Hypothalamus (tissue), 51 donors: ENCODE measurements at places on chromosomes 5 and 9.

DNA sequence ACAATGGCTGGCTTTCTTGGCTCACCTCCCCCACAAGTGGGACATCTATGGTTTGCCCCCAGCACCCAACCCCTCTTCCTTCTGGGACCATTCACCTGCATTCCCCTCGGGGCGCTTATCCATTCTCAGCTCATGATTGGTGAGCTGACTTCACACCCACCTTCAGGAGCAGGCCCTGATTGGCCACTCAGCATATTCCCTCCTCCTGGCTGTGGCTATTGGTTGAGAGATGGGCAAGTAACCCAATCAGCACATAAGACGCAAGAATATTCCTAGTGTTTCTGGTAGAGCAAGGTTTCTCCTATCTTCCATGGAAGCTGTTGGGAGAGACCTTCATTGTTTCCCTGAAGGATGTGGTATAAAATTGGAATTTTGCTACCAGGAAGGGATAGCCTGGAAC lies 22.7 kb upstream of the UNC5A start:
- DNase-seq: no peak

- DNase-seq: no peak
Measured at GRCh38 chr9:127983847-127984289, 3.1 kb upstream of the EEIG1 start.

GRCh38 chr5:101932599-101932998 lies 363.5 kb downstream of the SLCO4C1 start:
- no peak for DNase-seq

GRCh38 chr5:77305956-77306355 lies 95.5 kb downstream of the PDE8B start:
- no peak for DNase-seq

- DNase-seq: no peak
Measured at GRCh38 chr5:95652849-95653248, 6.3 kb downstream of the RFESD start.

- DNase-seq: no peak
Measured at GRCh38 chr5:154371687-154372086, 74.1 kb upstream of the SAP30L start.

- DNase-seq: no peak
Measured at GRCh38 chr5:60297658-60298057, 402.3 kb downstream of the DEPDC1B start.

GRCh38 chr5:180343110-180343830 lies 9.9 kb downstream of the GFPT2 start:
- DNase-seq: no peak

DNA sequence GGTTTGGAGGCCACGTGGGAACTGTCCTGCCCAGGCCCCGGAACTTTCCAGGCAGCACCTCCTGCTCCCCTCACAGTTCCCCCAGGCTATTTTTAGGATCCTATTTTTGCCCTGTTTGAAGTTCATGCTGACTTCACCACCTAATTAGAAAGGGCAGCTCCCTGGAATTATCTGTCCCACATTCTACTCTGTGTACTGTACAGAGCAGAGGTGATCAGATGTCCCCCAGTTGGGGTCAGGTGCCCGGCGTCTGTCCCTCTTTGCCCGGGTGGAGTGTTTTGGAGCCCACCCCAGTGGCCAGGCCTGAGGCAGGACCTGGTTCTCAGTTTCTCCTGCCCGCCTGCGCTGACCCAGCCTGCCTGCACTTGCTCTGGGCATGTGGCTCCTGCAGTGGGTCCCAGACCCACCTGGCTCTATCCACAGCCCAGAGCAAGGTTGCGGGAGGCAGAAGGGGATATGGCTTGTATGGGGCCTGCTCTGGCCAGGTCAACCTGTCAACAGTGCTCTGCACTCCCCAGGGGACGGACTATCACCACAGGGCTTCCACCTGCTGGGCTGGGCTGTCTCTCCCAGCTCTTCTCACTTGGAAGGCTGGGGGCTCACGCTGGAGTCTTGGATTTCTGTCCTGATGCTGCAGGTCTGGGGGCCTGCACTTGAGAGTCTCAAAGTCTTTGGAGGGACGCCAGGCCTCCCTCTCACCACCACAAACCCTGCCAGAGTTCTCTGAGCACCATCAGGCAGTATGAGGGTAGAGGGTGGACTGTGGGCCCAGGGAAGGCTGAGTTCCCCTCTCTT lies 268.3 kb downstream of the GADD45G start:
- DNase-seq: no peak

DNA sequence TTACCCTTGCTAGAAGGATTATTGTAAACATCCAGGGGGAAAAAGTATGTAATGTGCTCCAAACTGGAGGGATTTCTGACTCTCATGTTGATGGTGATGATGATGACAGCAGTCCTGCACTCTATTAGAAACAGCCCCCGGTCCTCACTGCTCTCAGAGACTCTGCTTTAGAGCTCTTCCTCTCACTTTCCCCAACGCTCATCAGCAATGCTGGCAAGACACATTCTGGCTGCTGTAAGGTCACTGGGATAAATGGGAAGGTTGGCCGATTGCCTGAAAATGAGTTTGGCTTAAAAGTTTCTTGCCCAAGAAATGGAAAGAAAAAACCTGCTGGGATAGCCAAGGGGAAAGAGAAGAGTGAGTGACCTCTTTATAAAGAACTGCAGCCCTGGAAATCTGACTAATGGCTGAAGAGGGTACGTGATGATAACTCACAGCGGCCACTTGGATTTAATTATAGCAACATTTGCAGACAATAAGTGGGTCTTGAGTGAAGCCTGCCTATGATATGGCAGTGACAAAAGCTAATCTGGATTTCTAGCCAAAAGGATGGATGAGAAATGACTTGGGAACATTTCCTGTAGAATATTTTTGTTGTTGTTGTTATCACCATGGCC lies 235.8 kb downstream of the TMEM38B start:
- DNase-seq: no peak

- no peak for DNase-seq
Measured at GRCh38 chr5:143215690-143216089, 187.8 kb downstream of the NR3C1 start.

DNA sequence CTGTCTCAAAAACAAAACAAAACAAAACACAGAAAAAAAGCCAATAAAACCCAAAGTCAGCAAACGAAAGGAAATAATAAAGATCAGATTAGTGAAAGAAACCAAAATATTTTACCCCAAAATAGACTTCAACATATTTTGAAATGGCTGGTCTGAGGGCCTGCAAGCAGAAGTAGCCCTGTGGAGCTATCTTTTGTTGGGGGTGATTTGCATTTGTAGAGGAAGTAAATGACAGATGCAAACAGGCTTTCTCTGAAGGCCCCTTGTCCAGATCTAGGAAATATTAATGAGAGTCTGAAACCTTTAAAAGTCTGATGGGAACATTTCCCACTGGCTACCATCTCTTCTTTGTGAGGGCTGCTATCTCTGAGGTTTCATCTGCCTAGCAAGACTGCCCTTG lies 74.0 kb downstream of the GCNT4 start:
- DNase-seq: no peak

GRCh38 chr5:72234265-72234700 lies 85.8 kb downstream of the MRPS27 start:
- DNase-seq: no peak

DNA sequence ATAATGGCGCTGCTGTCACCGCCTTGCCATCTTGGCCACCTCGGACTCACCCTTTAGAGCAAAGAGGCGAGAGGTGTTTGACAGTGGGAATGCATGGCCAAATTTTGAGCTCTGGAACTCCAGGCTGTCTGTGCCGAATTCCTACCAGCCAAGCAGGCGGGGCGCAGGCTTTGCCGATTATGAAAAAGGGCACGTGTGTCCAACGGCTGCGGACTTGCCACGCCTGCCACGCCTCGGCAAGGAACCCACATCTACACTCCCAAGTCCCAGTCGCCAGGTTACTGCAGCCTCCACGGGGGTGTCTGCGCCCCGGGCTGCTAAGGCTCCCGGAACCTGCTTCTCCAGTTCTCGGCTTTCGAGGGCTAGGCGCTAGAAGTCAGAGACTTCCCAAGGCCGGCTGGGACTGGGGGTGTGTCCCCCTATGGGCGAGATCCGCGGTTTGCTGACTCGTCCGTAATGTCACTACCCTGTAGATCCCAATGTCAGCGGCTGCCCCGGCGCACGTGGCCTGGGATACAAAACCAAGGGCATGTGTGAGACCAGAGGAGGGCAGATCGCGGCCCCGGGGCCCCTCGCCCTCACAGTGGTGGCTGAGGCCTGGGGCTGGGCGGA lies 2.8 kb downstream of the NPR3 start:
- no peak for DNase-seq

DNA sequence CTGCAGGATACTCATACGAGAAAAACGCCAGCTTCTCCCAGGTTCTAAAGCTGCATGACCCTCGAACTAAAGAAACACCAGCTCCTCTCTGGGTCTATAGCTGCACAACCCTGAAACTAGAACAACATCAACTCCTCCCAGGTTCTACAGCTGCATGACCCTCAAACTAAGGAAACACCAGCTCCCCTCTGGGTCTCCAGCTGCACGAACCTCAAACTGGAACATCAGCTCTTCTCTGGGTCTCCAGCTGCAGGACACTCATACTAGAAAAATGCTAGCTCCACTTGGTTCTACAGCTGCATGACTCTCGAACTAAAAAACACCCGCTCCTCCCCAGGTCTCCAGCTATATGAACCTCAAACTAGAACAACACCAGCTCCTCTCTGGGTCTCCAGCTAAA lies 811.1 kb downstream of the CDH9 start:
- DNase-seq: no peak

DNA sequence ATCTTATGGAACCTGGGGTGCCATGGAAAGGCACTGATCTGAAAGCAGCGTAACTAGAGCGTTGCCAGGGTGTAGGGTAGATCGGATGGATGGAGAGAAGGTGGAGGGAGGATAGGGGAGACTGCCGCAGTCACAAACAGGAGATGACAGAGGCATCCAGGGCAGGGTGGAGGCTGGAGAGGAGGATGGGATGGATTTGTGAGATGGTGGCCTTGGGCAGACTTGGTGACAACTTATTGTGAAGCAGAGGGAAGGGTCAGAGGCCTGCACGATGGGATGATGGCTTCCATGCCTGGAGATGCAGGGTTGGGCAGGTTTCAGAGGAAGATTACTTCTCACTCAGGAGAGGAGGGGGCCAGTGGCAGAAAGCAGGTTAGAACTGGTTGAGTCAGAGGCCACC lies 2.4 kb downstream of the GLIPR2 start:
- DNase-seq: no peak

- DNase-seq: no peak
Measured at GRCh38 chr5:9545136-9545991, 511 bp downstream of the SEMA5A start.

- no peak for DNase-seq
Measured at GRCh38 chr5:77012601-77013000, 17.6 kb upstream of the AGGF1 start.

GRCh38 chr5:61820836-61821235 lies 485.2 kb upstream of the KIF2A start:
- DNase-seq: no peak

DNA sequence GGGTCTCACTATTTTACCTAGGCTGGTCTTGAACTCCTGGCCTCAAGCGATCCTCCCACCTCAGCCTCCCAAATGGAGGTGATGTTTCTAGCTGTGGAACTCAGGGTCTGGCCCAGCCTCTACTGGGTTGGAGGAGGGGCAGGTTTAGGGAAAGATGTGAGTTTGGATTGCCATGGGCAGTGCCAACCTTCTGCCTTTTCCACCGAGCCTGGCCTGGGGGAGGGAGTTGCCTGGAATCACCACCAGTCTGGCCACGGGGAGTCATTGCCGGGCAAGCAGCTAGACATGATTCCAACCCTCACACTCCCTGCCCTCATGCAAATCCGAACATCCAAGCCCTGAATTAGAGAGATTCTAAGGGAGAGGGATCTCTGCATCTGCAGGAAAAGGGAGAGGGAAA lies 21.0 kb upstream of the VDAC1 start:
- no peak for DNase-seq

- no peak for DNase-seq
Measured at GRCh38 chr5:90962481-90962880, 403.9 kb downstream of the ADGRV1 start.

- peak; percentile 25 for DNase-seq
Measured at GRCh38 chr9:126989847-126990842, 75.6 kb downstream of the RALGPS1 start.

DNA sequence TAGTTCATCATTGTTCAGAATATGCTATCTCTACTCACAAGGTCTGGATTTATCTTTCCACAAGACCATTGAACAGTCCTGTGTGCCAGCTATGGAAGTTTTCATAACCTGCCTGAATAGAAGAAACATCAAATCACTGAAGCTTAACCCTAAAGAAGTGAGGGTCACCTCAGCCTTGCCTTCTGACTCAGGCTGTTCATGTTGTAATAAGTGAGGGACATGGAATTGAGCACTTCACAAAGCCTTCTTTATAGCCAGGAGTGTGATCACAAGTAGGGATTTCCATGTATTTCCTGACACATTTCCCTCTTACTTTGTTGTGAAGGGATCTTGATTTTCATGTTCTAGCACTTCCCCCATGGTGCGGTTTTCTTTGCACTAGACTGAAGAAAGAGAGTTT lies 577.5 kb upstream of the WWC1 start:
- DNase-seq: no peak

DNA sequence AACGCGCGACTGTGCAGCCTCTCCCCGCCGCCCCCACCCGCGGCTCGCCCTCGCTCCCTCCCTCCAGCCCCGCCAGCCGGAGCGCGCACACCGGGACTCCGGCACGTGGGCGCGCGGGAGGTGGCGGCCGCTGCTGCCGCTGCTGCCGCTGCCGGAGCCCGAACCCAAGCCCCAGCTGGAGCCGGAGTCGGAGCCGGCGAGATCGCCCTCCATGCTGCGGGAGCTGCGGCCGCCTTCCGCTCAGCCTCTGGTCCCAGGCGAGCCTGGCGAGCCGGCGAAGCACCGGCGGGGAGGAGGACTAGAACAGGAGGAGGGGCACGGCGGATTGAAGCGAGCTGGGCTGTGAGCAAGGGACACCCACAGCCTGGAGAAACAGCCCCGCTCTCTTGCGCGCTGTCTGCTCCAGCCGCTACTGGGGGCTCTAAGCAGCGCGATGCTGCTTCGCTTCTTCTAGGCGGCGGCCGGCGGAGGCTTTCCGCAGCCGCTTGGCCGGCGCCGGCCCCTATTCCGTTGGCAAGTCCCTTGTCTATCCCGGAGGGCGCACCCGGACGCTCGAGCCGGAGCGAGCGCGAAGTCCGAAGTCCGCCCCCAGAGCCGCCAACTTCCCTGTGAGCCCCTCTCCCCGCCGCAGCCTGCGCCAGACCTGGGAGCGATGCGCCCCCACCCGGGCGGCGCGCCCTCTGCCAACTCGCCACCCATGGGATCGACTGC lies 598.7 kb upstream of the SGCD start:
- peak; percentile 71 for DNase-seq

DNA sequence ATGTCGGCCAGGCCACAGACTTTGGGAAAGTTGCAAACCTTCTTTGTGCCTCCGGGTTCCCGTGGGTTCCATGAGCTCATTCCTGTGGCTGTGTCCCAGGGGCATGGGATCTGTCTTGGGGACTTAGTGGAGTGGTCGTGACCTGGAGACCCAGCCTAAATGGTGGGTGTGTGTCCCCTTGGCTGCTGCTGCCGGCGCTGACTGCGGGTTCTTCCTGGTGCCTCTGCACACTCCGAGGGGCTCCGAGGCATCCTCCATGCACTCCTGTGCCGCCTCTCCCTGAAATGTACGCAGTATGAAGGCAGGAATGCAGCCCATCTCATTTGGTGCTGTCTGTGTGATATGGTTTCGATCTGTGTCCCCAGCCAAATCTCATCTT lies 21.0 kb upstream of the SLC2A6 start:
- DNase-seq: no peak
